ENCODE measurements at places on chromosomes 1 and 21.
A peak's percentile ranks its signal among the peaks of the same experiment; 100 is the strongest.

DNA sequence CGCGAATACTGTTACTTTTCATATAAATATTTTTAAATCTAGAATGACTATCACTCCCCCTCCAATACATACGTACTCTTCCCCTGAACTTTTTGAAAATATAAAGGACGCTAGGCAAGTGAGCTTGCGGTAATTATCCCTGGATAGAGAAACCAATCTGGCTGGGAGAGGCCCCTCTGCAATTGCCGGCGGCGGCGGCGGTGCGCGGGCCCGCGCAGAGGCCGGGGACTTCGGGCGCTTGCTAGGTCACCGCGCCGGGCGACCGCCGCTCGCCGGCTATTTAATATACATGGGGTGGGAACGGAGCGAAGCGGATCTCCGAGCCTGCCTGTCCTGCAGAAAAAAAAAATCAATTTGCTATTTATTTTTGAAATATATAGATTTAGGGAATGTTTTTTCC lies 416.3 kb upstream of the ESRRG start:
- no peak for DNase-seq

DNA sequence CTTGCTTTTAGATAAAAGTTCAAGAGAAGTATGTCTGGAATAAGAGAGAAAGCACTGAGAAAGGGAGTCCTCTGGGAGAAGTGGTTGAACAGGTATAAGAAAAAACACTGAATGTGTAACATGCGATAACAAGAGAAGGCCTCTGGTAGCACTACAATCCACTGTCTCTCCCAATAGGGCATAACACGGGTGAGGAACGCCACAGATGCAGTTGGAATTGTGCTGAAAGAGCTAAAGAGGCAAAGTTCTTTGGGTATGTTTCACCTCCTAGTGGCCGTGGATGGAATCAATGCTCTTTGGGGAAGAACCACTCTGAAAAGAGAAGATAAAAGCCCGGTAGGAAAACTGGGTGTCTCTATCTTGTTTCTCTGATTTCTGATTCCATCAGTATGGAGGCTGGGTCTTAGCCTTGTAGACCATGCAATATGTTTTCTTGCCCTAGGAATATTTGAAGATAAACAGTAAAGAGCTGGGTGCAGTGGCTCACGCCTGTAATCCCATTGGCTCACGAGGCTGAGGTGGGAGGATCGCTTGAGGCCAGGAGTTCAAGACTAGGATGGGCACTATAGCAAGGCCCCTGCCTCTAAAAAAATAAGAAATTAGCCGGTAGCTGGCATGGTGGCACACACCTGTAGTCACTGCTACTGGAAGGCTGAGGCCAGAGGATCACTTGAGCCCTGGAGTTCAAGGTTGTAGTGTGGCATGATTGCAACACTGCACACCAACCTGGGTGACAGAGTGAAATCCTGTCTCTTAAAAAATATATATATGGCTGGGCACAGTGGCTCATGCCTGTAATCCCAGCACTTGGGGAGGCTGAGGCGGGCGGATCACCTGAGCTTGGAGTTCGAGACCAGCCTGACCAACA lies 40.4 kb downstream of the DAP3 start:
- peak; percentile 69 for DNase-seq

DNA sequence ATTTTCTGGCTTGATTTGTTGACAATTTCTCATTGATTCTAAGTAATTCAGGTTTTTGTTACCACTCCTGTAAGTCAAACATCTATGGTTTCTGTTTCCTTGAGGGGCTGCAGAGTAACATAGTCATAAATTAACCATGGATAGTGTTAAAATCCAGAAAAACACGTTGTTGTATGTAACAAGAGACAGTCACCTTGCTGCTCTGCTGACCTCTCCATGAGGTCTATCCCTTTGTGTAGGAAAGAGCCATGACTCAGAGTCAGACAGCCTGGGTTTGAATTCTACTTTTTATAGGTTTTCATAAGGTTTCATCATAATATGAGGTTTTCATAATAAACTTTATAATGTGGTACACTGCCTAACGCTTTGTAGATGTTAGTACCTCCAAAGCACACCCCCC lies 27.6 kb upstream of the NBL1 start:
- DNase-seq: peak; percentile 69

GRCh38 chr1:180563026-180563827 lies 4.5 kb downstream of the OVAAL start:
- DNase-seq: peak; percentile 80

DNA sequence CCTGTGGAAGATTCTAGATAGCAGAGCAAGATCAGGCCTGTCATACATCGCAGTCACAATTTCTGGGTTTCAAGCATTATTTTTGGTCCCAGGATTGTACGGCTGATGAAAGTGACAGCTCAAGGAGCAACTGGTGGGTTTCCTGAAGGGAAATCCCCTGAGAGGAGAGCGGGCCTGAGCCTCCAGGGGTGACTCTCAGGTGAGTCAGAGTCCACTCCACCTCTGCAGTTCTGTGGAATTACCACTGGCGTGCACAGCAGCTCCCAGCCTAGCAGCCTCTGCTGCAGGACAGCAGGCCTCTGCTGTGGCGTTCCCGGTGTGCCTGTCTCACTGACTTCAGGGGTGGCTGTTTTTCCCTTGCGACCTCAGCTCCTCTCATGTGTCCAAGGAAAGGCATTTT lies 24.4 kb downstream of the SLC66A1 start:
- no peak for DNase-seq

GRCh38 chr21:19122356-19122755 lies 718.8 kb upstream of the TMPRSS15 start:
- DNase-seq: no peak

- DNase-seq: no peak
Measured at GRCh38 chr1:224092601-224093000, 21.3 kb upstream of the FBXO28 start.

- DNase-seq: no peak
Measured at GRCh38 chr1:116474921-116475849, 95.6 kb downstream of the CD58 start.

GRCh38 chr1:36455386-36455785 lies 5.1 kb upstream of the OSCP1 start:
- DNase-seq: no peak

- DNase-seq: no peak
Measured at GRCh38 chr1:45629035-45629434, 5.2 kb upstream of the CCDC17 start.

DNA sequence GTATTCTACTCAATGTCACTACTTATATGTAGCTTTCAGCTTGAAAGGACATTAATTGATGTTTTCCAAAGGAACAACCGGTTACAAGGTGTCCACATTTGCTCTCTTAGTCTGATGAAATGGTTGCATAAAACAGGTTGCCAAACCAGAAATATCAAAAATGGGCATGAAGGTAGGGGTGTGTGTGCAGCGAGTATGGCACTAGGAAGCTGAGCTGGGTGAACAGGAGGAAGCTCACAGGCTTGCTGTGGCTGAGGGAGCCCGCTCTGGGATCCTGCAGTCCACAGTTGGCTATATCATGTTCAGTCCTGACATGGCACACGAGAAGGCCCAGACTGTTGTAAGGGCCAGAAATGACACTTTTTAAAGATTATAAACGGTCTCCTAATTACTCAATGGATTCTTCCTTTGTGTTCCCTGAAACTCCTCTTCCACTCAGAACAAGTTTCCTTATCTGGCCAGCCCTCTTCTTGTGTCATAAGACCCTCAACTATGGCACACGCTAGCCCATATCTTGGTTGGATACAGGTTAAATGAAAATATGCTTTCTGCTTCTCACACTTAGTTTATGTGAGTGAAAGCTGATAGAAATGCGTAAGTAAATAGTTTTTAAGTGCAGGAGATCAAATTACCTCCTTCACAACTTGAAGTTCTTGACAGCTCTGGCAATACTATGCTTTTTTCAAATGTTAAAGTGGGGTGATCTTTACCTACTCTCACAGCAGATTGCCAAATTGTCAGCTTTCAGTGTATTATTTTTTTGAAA lies 201.5 kb downstream of the LMO4 start:
- DNase-seq: no peak

DNA sequence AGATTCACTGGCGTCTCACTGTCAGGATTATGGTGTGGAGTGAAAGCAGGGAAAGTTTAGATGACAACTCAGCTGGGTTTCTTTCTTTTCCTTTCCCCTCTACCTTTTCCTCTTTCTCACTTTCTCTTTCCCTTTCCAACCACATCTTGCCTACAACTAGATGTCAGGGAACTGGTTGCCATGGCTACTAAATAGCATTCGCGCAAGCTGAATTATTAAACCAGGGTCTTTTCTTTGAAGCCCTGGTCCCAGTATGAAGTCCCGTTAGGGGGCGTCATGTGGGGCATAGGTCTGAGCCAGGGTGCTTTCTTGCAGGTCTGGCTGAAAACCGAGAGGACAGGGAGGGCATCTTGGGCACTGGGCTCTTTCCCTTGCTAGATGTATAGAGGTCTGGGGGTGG lies 168.4 kb upstream of the CACNA1E start:
- no peak for DNase-seq

DNA sequence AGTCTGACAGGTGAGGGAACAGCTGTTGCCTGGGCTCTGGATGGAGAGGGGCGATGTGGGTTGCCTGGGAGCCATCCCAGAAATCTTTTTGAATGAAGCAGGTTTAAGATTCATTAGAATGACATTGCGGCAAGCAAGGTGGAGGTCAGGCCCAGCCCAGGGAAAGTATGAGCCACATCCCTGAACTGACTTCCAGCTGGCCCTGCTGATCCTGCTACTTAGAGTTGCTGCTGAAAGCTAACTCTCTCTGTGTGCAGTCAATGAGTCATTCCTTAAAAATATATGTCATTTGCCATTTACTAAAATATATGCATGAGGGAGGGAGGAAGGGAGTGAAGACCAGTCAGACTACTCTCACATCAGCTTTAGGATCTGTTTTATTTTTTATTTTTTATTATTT lies 54.3 kb upstream of the RAB3GAP2 start:
- peak; percentile 57 for DNase-seq

Data from fibroblast of skin of scalp (primary cell).